Suprapubic skin (tissue), 4 donors: ENCODE measurements at places on chromosomes 2 and 18.

GRCh38 chr18:5868218-5868854 lies 27.0 kb downstream of the TMEM200C start:
- DNase-seq: peak; percentile 81

GRCh38 chr2:205682971-205683501 lies 735 bp downstream of the NRP2 start:
- DNase-seq: no peak

DNA sequence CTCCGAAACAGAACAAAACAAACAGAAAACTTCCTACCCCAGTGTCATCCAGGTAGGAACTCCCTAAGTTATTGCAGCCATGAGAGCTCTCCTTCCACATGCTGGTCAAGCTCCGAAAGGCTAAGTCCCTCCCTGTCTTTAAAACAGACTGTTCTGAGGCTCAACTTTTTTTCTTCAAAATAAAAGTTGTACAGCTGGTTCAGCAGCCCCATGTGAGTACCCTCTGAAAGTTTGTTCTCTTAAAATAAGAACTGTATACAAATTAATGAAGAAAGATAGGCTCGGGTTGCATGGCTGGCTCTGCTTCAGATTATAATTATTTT lies at the start of gene PDE1A:
Gene PDE1A (minus strand): TSS at position 119 of the 323 bp plus-strand sequence.
- DNase-seq: no peak

DNA sequence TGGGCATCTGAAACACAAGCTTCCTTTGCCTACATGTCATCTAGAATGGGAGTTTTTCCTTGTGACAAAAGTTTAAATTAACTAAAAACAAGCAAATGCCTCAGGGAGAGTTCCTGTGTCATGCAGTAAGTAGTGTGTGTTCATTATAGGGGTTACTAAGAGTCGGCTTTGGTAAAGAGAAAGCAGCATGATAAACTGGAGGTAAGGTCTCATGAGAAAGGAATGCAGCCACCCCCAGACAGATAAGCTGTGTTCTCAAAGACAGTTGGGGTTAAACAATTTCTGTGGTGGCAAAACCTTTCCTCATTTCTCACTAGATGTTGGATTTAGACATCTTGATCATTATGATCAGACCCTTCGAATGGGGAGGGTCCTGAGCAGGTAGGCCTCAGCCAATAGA lies 129.7 kb downstream of the MAP4K4 start:
- no peak for DNase-seq

GRCh38 chr2:118940486-118941120 lies 1.4 kb upstream of the MARCO start:
- DNase-seq: no peak

GRCh38 chr2:140205093-140205492 lies 1424.9 kb upstream of the NXPH2 start:
- no peak for DNase-seq

- DNase-seq: no peak
Measured at GRCh38 chr18:28793901-28794300, 617.0 kb upstream of the CDH2 start.

- no peak for DNase-seq
Measured at GRCh38 chr2:230991598-230991997, 4.3 kb upstream of the SPATA3 start.

DNA sequence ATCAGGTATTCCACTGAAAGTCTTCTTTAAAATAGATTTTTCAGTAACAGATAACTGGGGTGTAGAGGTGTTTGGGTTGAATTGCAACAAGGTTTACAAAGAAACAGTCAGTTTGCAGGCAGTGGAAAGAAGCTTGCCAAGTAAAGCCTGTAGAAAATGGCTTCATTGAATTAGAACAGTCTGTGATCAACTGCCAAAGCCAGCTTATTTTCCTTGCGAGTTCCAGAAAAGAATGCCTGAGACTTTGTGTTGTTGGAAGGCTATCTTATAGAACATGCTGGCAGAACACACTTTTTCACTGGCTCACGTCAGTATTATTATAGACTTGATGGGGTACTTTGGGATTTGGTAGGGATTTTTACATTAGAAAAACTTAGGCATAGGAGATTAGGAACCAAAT lies 601.0 kb downstream of the XIRP2 start:
- no peak for DNase-seq

- no peak for DNase-seq
Measured at GRCh38 chr2:112725545-112726457, 5.0 kb downstream of the NT5DC4 start.

DNA sequence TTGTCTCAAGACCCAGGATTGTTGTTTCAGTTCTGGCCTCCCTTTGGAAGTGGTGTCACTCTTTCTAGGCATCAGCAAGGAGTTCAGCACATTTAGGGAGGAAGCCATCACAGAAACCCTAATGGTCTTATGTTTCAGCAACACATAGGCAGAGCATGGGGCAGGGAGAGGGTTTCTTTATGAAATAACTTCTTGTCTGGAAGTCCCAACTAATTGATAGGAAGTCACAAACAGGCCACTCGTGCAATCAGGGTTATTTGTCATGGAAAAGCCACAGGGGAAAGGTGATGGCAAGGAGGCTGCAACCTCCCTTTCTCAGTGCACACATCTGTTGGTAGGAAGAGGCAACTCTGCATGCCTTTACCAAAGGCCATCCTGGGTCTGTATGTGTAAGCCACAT lies 103.0 kb downstream of the BCL11A start:
- no peak for DNase-seq

- DNase-seq: no peak
Measured at GRCh38 chr2:102892698-102893310, 131.0 kb downstream of the TMEM182 start.

- no peak for DNase-seq
Measured at GRCh38 chr2:224776795-224777558, 60.8 kb upstream of the CCDC195 start.

DNA sequence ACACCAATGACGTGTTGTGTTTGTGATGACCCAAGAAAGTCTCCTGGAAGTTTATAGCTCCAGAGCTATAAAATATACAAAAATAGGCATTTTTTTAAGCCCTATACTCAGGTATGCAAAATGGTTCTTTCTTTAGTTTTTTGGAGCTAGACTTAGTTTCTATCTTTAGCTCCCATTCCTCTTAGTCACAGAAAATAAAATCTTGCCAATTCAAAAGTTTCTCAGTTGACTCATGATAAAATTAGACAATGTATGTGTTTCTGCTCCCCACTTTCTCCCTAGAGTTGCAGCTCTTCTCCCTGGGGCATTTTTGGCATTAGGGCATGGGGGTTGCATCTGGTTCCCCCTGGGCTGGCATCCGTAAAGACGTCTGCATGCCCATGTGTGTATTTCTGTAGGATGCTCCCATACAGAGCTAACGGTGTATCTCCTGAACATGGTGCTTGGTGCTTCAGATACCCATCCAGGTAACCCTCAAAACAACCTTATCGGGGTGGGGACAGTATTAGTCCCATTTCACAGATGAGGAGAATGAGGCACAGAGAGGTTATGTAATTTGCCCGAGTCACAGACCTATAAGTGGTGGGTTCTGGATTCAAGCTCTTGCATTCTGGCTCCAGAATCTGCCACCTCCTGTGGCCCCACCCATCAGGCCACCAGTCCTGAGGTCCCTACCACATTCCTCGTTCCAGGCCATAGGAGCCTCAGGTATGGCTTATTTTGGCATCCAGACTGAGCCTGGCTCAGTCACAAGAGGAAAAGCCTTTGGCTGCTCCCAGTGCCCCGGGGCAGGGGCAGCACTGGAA lies 43.1 kb upstream of the ASAP2 start:
- no peak for DNase-seq

GRCh38 chr2:12507295-12507694 lies 209.4 kb upstream of the TRIB2 start:
- DNase-seq: no peak

GRCh38 chr2:158818511-158818910 lies 23.4 kb downstream of the DAPL1 start:
- DNase-seq: no peak

DNA sequence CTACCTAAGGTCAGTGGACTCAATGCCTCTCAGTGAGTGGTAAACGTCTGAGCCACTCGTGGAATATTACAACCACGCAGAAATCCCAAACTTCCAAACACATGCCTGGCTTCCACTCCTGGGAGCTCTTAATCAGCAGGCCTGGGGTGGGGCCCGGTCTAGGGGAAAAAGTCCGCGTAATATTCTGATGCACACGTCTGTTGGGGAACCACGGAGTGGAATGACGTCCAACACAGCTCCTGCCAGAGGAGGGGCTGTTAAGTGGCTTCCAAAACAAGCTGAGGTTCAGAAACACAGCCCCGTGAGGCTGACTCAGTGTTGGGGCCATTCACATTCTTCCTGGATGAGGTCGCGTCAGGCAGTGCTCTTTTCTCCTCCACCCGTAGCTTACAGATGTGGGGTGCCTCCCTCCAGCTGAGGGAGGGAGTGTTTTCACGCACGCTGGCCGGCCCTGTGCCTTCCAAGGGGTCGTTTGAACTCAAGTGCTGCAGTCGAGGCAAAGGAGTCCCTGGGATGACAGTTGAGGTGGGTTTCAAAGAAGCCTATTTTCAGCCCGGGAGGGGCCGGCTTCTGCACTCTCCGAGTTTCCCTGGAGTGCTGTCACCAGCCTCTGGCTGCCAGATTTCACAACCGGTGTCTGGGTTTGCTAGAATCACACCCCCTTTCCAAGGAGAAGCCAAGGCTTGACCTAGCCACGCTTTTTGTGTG lies 73.1 kb downstream of the ACKR3 start:
- peak; percentile 96 for DNase-seq

- no peak for DNase-seq
Measured at GRCh38 chr2:238174701-238175100, 15.9 kb downstream of the ERFE start.

- no peak for DNase-seq
Measured at GRCh38 chr2:47187069-47187468, 32.0 kb upstream of the STPG4 start.

DNA sequence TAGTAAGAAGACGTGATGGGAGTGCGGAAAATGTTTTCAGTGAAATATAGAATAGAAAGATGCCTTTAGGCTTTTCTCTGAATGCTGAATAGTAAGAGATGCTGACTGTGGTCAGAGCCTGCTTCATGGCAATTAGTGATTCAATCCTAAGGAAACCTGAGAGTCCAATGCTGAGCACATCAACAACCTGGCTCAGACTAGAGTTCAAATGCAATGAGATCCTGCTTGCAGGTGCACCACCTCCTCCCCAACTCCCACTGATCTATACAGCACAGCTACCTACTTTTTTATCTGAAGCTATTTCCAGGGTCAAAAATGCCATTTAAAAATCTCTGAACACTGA lies 65.4 kb downstream of the AAK1 start:
- no peak for DNase-seq

- no peak for DNase-seq
Measured at GRCh38 chr2:158762336-158762735, 32.8 kb upstream of the DAPL1 start.

GRCh38 chr2:207711750-207712530 lies 500 bp downstream of the CCNYL1 start:
- DNase-seq: peak; percentile 81

GRCh38 chr18:8623549-8624106 lies 14.4 kb downstream of the RAB12 start:
- no peak for DNase-seq

- no peak for DNase-seq
Measured at GRCh38 chr2:10810202-10811161, 2.1 kb downstream of the PDIA6 start.

GRCh38 chr2:224444783-224445182 lies 42.9 kb upstream of the FAM124B start:
- DNase-seq: no peak

GRCh38 chr2:126637386-126637785 lies 18.6 kb upstream of the GYPC start:
- peak; percentile 31 for DNase-seq

- DNase-seq: peak; percentile 80
Measured at GRCh38 chr2:197108758-197109157, 182.3 kb upstream of the PGAP1 start.

- DNase-seq: no peak
Measured at GRCh38 chr2:26805241-26805676, 19.4 kb downstream of the CENPA start.

GRCh38 chr2:26241928-26242436 lies 2.5 kb downstream of the HADHA start:
- DNase-seq: no peak

DNA sequence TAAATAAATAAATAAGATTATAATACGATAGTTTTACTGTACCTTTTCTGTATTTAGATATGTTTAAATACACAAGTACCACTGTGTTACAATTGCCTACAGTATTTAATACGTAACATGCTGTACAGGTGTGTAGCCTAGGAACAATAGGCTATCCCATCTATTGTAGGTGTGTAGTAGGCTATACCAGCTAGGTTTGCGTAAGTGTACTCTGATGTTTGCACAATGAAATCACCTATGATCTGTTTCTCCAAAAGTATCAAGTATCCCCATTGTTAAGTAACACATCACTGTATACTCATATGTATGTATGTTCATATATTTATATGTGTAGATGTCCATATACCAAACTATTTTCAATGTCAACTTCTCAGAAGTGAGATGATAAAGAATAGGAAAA lies 118.2 kb upstream of the RND3 start:
- no peak for DNase-seq

GRCh38 chr2:12221584-12221983 lies 475.2 kb downstream of the LPIN1 start:
- no peak for DNase-seq

- no peak for DNase-seq
Measured at GRCh38 chr2:18317017-18317416, 243.4 kb downstream of the RDH14 start.

DNA sequence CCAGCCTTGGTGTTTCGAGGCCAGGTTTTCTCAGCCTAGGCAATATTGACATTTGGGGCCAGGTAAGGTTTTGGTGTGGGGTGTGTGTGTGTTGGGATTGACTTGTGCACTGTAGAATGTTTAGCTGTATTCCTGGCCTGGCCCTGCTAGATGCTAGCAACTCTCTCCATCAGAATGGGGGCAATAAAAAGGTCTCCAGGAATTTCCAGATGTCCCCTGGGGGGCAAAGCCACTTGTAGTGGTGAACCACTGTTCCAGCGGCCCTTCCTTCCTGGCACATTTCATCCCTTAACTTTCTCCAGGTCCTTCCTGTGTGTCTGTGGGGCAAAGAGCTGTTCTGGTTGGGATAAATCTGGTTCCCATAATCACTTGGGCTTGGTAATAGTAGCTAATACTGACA lies 12.0 kb downstream of the LIPG start:
- no peak for DNase-seq

DNA sequence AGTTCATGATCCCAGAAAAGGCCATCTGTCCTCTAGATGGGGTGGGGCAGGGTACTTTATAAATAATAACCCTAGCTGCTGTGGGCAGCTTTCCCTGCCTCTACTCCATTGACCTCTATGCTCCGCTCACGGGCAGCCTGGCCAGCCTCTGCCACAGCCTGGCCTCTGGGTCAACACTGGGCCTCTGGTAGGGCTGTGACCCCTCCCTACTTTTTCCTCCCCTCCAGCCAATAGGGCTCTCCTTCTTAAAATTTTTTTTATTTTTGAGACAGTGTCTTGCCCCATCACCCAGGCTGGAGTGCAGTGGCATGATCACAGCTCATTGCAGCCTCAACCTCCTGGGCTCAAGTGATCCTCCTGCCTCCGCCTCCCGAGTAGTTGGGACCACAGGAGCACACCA lies 4.1 kb upstream of the GAREM2 start:
- no peak for DNase-seq

- DNase-seq: peak; percentile 69
Measured at GRCh38 chr18:49015886-49016647, 65.3 kb upstream of the SMAD7 start.

GRCh38 chr2:209642146-209642820 lies 129.3 kb upstream of the UNC80 start:
- DNase-seq: no peak

- no peak for DNase-seq
Measured at GRCh38 chr18:51593931-51594330, 396.4 kb upstream of the MEX3C start.
